Natural killer cell (primary cell): ENCODE measurements at places on chromosomes 2 and 18. TPM values are rescaled to one million over a fixed set of nuclear protein-coding genes. Genes with fewer than 3 reads are reported as not detected.

GRCh38 chr2:174334781-174335251, at the start of gene SP9:
TSS of gene SP9 (plus strand) at chr2:174334954. CDS start at chr2:174335093, 139 bp downstream.
- H3K27ac ChIP-seq: no peak within 1 kb of the TSS
- H3K4me3 ChIP-seq: no peak within 1 kb of the TSS
- H3K27me3 ChIP-seq: peaks cover 88% of the 10 kb centered on the region
- peaks cover 56% of the 10 kb centered on the region for H3K4me1 ChIP-seq
- DNase-seq: no peak

DNA sequence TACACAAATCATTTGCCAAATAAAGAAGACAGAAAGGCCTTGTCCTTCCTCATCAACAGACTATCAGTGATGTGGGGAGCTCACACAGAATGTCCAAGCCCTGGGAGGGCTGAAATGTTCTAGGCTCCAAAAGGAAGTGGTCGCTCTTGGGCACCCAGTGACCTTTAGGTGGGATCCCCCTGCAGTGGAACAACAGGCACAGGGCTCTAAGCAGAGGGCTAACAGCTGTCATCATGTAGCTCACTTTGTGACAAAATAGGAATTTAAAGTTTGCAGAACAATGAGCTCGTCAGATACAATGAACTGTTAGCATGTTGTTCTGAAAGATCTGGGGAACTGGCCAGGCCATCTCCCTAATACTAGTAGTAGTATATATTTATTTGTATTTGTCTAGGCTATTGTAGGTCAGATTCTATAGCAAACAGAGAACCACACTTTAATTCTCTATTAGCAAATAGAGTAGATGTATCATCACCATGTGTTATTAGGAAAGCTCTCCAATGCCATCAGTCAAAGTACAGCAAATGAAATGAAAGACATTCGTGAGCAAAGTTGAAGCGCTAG, 151.5 kb upstream of the MAP3K20 start:
- H3K27ac ChIP-seq: no peak overlapping the region
- no peak for DNase-seq
- no peaks in the 10 kb centered on the region for H3K27me3 ChIP-seq
- H3K36me3 ChIP-seq: no peaks in the 10 kb centered on the region
- H3K4me3 ChIP-seq: no peak overlapping the region

GRCh38 chr18:79502782-79503181, 107.1 kb downstream of the NFATC1 start:
- no peaks in the 10 kb centered on the region for H3K36me3 ChIP-seq
- H3K27me3 ChIP-seq: no peaks in the 10 kb centered on the region
- DNase-seq: no peak

DNA sequence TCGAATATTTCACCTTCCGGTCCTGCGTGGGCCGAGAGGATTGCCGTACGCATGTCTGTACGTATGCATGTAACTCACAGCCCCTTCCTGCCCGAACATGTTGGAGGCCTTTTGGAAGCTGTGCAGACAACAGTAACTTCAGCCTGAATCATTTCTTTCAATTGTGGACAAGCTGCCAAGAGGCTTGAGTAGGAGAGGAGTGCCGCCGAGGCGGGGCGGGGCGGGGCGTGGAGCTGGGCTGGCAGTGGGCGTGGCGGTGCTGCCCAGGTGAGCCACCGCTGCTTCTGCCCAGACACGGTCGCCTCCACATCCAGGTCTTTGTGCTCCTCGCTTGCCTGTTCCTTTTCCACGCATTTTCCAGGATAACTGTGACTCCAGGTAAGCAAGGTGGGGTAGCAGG, at the start of gene SERPINB5:
Gene SERPINB5, plus strand, starts transcription at position 291 of the 400 bp plus-strand sequence. CDS start 7,471 bp downstream, outside the sequence.
- H3K27ac ChIP-seq: no peak within 1 kb of the TSS
- H3K4me3 ChIP-seq: no peak within 1 kb of the TSS
- no peak for DNase-seq
- H3K27me3 ChIP-seq: no peaks in the 10 kb centered on the region

DNA sequence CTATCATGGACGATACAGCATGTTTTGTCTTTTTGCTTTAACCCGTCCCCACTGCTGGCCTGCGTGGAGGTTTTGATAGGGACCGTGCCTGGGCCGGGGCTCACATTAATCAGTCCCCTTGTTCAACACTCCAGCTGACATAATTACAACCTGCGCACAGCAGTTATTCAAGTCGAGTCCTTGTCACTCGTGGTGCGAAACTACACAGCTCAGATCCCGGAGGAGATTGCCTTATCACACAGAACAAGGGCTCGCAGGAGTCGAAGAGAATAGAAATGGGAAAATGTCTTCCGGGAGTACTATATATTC, 304.4 kb downstream of the ZNF407 start:
- no peak overlapping the region for H3K4me3 ChIP-seq
- no peak for DNase-seq
- no peaks in the 10 kb centered on the region for H3K4me1 ChIP-seq

GRCh38 chr2:86331384-86331783, 6.0 kb downstream of the REEP1 start:
- peaks cover 1% of the 10 kb centered on the region for H3K27me3 ChIP-seq
- no peak overlapping the region for H3K4me3 ChIP-seq
- no peak overlapping the region for H3K27ac ChIP-seq
- no peak for DNase-seq
- no peaks in the 10 kb centered on the region for H3K36me3 ChIP-seq

DNA sequence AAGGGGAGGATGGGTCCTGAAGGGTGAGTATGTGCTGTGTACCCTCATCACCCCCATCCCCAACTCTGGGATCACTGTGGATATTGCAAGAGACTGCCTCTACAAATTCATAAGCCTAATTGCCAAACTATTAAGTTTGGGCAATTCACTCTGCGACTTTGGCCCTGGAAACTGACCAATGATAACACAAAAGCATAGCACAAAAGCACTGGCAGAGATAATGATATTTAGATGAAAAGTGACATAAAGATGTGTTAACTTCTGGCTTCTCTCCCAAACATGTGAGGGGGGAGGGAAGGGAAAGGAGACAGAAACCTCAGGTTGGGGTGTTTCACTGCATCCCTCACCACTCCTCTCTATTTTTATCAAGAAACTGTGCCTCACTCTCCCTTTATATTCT, 150.3 kb downstream of the SATB2 start:
- H3K27ac ChIP-seq: no peak overlapping the region
- DNase-seq: no peak
- H3K4me1 ChIP-seq: no peaks in the 10 kb centered on the region

The LRRTM4 gene
- not detected for total RNA-seq

The HRH4 gene
- total RNA-seq: 13.9 TPM

The NT5DC4 gene
- 2.0 TPM for total RNA-seq
